ENCODE measurements at places on chromosomes 7 and 10.

- no peak for DNase-seq
Measured at GRCh38 chr10:43044448-43044921, 32.4 kb upstream of the RET start.

DNA sequence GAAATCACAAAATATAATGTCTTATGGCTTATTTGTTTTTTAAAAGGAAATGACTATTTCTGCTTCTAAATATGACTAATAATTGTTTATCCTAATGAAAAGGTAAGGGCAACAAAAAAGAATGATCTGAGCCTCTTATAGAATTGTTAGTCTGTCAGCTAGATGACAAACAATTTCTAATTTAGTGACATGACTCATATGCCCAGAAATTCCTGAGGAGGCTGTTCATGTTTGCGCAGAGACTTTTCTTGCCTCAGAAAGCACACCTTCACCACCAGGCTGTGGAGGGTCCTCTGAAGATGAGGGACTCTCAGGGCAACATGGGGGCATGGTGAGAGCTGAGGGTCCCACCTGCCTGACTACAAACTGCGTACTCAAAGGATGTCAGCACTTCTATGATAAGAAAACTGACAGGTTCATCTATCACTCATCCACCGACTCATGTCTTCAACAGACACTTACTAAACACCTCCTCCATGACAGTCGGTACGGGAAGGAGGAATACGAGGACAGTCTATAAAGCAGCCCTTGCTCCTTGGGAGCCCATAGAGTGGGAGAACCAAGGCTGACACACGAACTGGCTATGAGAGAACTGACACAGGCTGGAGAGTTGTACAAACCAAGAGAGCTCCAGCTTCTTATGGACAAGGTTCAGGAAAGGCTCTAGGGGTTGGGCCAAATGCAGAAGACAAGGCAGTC, 102.0 kb downstream of the PKD1L1 start:
- DNase-seq = no peak

DNA sequence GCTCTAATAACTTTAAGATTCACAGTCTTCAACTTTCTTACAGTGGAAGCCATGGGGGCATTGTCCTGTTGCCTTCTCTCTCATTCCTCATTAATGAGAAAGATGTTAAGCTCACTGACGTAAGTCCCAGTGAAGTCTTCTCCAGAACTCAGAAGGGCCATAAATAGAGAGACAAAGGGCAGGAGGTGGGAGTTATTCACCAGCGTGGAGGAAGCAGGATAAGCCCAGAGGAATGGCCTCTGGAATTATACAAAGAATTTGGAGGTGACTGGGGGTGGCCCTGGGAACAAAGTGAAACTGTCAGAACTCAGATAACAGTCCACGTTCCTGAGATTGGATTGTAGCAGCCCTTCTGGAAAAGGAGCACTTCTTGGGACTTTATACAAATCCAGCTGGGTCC, 52.4 kb downstream of the SORBS1 start:
- no peak for DNase-seq

- no peak for DNase-seq
Measured at GRCh38 chr7:33425395-33425794, 296.0 kb downstream of the BBS9 start.

DNA sequence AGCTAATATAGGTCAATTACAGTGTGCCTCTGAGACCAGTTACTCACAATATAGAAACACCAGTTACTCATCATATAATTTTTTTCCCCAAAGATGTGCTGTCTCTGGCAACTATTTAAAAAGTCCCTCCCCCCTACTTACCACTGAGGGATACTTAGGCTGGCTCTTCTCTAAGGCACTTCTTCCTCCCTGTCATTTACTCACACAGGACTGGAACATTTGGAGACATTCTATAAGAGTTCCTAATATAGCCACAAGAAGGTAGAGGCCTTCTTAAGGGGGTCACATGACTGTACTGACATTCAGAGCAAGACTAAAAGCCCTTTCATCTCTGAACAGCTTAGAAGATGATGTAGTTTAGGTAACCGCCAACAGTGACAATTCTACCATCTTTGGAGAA, 44.4 kb upstream of the SLIT1 start:
- no peak for DNase-seq

DNA sequence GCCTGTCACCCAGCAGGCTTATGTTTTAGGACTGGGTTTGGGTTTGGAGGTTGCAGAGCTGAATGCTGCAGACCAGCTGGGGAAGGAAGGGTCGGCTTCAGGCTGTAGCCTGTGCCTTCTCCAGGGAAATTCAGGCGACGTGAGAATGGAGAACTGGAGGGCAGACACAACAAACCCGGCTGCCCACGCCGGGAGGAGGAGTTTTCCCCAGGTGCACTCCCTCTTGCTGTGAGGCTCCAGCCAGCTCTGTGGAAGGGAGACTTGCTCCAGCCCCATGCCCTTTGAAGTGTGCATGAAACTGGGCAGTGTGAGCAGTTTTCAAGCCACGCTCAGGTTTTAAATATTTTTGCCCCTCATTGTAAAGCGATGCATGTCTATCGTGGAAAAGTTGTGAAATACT, 279.1 kb downstream of the CCSER2 start:
- DNase-seq = no peak

All from suprapubic skin (tissue), 4 donors.